ENCODE measurements at places on chromosomes 7 and 10.

GRCh38 chr10:75648351-75648750 lies 216.9 kb downstream of the LRMDA start:
- DNase-seq: no peak

GRCh38 chr7:80526472-80526871 lies 14.6 kb upstream of the GNAT3 start:
- DNase-seq: no peak

DNA sequence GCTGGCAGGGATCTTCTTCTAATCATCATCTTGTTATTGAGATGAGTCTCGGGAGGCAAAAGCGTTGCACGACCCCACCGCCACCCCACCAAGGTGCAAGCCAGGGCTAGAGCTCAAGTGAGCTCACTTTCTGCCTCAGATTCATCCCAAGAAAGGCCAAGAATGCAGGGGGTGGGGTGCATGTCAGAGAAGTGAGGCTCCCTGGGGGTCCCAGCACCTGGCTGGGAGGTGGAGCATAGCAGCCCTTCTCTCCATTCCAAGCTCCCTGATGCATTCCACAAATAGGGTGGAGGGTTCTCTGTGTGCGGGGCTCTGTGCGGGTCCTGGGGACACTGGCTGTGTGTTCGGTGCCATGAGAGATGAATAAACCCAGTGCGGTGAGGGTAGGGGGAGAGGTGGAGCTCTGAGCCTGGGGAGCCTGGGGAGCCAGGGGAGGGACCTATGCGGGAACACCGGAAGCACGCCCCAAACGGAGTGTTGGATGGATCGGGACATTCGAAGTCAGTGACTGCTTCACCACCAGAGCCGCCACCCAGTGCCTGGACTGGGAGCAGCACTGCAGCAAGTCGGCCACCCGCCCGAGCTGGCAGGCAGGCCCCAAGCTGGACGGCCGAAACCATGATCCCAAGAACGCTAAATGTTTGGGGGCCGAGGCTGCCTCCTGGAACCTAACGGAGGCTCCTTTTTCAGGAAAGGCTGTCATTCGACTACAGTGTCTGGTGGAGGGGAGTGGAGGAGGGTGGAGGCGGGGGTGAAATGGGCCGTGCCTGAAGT lies 17.9 kb upstream of the HMX3 start:
- no peak for DNase-seq

DNA sequence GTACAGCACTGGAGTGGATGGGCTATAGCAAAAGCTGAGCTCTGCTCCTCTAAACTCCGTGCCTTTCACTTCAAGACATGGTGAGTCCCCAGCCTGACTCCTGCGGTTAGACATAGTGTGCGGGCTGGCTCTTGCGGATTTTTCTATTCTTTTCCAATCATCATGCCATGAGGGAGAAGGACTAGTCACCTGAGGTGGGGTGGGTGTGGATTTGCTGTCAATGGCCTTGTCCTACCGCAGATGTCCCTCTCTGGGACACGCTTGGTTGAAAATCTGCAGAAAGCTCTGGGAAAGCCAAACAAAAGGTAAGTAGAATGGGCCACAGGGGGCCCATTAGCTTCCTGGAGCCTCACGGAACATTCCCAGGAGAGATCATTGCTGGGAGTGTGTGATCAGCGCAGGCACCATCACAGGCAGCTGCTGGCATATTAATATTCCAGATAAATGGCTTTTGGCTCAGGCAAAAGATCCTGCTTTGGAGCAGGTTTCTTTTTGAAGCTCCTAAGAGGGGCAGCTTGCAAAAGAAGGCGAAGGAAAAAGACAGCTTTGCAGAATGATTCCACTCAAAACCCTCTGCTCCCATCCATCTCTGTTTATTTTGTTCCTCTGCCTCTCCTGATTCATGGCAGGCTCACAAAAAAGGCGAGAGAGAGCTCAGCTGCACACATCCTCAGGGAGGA lies 509.0 kb upstream of the ZMIZ1 start:
- no peak for DNase-seq

GRCh38 chr7:151459726-151460473 lies 20.0 kb upstream of the CRYGN start:
- no peak for DNase-seq

DNA sequence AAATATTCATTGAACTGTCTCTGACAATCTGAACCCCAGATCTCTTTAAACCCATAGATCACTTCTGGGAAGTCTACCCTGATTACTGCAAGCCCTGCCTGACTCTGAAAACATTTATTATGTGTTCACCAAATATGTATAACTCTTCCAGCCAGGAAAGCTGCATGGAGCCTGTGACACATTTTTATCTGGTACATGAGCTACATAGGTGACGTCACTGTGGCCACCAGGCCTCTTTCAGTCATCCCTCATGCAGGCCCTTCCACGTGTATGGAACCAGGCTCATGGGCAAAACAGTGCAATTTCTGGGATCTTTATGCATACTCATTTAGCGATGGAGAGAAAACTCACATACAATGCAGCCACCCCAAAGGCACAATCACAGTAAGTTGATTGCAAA lies 133.9 kb upstream of the NUPR2 start:
- DNase-seq: no peak

DNA sequence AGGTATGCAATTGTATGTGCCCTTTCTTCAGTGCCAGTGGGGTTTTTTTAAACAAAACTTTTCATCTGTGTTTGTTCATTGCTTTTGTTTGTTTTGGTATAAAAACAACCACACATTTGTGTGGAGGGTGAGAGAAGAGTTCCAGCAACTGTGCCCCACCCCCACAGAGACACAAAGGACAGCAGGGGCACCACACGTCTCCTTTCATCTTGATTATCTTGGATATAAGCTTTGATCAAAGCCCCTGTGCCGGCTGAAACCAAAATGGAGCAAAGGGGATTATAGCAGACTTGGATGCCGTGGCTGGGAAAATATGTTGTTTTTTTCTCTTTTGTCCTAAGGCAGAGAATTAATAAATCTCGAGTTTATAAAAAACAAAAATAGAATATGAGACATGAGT lies 111.8 kb upstream of the RSU1 start:
- no peak for DNase-seq

- no peak for DNase-seq
Observed at GRCh38 chr10:62812672-62813439, 3.3 kb downstream of the EGR2 start.

DNA sequence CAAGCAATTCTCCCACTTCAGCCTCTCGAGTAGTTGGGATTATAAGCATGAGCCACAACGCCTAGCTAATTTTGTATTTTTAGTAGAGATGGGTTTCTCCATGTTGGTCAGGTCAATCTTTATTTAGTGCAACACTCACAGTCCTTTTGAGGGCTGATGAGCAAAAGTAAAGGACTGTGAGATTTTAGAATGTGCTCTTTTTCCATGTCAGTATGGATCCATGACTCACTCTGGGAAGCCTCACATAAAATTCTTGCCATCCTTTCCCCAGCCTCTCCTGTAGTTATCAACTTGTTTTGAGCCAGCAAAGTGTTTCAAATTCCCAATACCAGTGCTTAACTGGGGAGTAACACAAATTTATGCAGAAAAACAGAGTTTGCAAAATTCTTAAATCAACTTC lies 135.8 kb upstream of the CXCL12 start:
- no peak for DNase-seq

DNA sequence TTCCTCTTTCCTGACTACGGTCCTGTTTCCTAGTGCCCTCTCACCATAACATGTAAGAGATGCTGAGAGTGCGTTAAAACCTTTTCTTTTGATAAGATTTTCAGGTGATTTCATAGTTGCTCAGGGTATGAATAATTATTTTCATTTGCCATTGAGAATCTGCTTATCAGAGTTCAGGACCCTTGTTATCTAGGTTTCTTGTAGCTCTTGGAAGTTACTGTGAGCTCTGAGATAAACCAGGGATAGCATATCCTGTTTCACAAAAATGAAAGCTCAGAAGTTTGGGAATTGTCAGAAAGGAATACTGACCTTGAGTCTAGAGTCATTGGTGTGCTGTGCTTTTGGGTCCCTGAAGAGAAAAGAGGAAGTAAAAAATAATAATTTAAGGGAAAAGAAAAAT lies 76.8 kb upstream of the PRKG1 start:
- no peak for DNase-seq

GRCh38 chr7:22985436-22985835 lies 28.5 kb downstream of the HYCC1 start:
- no peak for DNase-seq

- DNase-seq: no peak
Observed at GRCh38 chr7:7315851-7316250, 133.5 kb downstream of the C1GALT1 start.

- no peak for DNase-seq
Observed at GRCh38 chr10:127429601-127430312, 119.4 kb upstream of the NPS start.

Data from activated CD8-positive, alpha-beta T cell treated with anti-CD3 and anti-CD28 coated beads, Interleukin-2, amount 10 ng/mL, durations not matched to agents 7 days and 5 days (primary cell).